PC-9 (cell line): ENCODE measurements at places on chromosomes 12 and 14. TPM values are rescaled to one million over a fixed set of nuclear protein-coding genes. Genes with fewer than 3 reads are reported as not detected.
A peak's percentile ranks its signal among the peaks of the same experiment; 100 is the strongest.

Gene RIN3
- total RNA-seq = 13.4 and 14.8 TPM in 2 replicates

Gene CYP46A1
- total RNA-seq = not detected in 2 replicates

Gene RNASE7
- not detected in 2 replicates for total RNA-seq

GRCh38 chr12:55742719-55743405 is at the start of gene GDF11:
Gene GDF11 (plus strand): TSS chr12:55743122. CDS start chr12:55743317, 195 bp downstream.
- peak within 1 kb of the TSS; percentile 59 for H3K4me3 ChIP-seq
- H3K27me3 ChIP-seq = no peaks in the 10 kb centered on the region
- DNase-seq = peak; percentile 49
- no peak within 1 kb of the TSS for H3K27ac ChIP-seq
- no peaks in the 10 kb centered on the region for H3K36me3 ChIP-seq

- H3K27ac ChIP-seq = no peak overlapping the region
- no peak overlapping the region for H3K4me3 ChIP-seq
- no peaks in the 10 kb centered on the region for H3K4me1 ChIP-seq
- no peaks in the 10 kb centered on the region for H3K36me3 ChIP-seq
- no peak for DNase-seq
- H3K27me3 ChIP-seq = no peaks in the 10 kb centered on the region
These were observed 136.5 kb downstream of the LRFN5 start for GRCh38 chr14:41743140-41743539.

GRCh38 chr14:84112589-84112988 is 1417.4 kb upstream of the FLRT2 start:
- no peaks in the 10 kb centered on the region for H3K4me1 ChIP-seq
- H3K4me3 ChIP-seq = no peak overlapping the region
- no peaks in the 10 kb centered on the region for H3K36me3 ChIP-seq
- H3K27me3 ChIP-seq = no peaks in the 10 kb centered on the region
- DNase-seq = no peak

GRCh38 chr14:69767369-69767999 is 542 bp downstream of the SRSF5 start:
- no peaks in the 10 kb centered on the region for H3K27me3 ChIP-seq
- H3K4me3 ChIP-seq = peak overlapping the region; percentile 71
- peak; percentile 95 for DNase-seq
- H3K27ac ChIP-seq = peak overlapping the region; percentile 97
